ENCODE measurements at places on chromosomes 1 and 21.
A peak's percentile ranks its signal among the peaks of the same experiment; 100 is the strongest.

DNA sequence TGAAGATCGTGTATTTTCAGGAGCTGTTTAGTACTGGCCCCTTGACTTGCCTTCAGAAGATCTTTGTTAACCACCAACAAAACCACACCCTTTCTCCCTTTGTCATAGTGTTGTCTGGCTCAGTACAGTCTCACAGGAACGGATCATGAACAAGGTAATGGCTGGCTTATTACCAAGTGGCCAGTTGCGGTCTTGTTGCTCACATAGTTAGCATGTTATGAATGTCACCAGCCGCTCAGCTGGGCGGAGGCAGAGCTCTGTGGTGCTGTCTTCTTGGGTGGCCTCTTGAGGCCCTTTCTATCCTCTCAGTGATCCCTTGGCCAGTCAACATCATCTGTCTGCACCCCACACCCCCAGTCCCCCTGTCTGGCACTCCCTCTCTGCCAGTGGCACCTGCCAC lies 21.4 kb downstream of the CNIH3 start:
- peak; percentile 91 for DNase-seq

DNA sequence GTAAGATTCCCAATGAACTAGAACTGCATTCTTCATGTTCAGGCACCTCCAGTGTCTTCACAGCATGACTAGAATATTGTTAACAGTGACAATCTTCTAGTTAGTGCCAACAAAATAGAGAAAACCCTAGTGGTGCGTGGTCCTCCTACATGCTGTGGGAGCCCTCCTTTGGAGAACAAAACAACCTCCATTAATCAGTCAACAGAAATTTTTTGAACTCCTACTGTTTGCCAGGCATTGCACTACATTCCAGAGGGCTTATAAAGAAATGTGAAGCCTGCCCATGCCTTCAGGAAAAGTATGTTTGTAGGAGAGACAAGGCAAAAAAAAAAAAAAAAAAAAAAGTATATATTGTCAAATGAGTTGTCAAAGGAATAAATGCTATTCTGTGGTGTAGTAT lies 252.7 kb downstream of the LRRC40 start:
- peak; percentile 14 for DNase-seq

DNA sequence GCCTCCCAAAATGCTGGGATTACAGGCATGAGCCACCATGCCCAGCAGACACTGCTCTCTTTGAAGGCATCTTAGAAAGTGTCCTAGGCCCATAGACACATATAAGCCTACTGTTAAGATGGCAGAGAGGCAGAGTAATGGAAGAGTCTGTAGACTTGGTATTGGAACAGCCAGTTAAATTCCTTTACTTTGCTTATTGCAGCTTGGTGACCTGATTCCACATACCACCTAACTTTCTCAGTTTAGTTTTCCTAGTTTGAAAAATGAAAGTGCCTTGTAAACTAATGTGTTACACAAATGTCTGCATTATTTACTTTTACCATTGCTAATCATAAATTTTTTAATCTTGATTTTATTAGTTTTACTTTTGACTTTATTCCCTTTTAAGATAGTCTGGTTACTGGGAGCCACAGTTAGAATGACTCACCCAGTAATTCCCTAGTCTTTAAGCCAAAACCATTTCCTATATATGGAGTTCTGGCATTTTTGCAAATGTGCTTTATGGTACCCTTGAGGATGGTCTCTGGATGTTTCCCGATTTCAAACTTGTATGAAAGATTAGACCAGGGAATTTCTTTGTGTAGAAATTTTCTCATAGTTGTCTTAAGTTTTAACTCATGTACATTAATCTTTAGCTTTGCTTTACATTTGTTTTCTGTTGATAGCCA lies 6.4 kb downstream of the SMAP2 start:
- DNase-seq = peak; percentile 90

DNA sequence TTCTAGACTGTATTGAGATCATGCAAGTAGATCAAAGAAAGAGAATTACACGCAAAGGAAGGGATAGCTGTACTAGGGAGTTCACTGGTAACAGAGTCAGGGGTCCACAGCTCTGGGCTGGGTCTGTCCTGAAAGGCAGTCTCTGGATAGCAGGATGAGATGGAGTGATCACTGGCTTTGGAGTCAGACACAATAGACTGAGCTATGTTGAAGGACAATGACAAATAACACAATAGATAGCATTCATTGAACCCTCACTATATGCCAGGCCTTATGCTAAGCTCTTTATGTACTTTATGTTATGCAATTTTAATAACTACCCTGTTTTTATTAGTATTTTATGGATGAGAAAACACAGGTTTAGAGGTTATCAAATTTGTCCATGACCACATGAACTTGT lies 10.0 kb upstream of the DNAJC6 start:
- no peak for DNase-seq

DNA sequence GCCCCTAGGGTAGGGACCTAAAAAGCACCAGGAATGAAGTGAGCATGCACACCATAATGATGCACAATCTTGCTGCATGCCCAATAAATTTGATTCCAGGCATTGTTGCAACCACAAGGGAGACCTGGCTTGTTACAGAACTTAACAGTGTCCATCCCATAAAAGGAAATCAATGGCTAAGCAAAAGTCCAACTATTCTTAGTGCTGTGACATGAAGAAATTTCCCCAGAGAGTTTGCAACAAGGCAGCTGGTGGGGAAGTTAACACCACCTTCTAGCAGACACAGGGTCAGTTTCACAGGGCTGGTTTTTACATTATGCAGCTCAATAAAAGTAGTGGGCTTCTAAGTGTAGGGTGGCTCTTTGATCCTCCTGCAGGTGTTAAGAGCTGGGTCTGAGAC lies 221.1 kb downstream of the KCNJ6 start:
- DNase-seq = no peak

- DNase-seq = no peak
These were observed 5.9 kb downstream of the C1orf226 start for GRCh38 chr1:162387226-162388082.

DNA sequence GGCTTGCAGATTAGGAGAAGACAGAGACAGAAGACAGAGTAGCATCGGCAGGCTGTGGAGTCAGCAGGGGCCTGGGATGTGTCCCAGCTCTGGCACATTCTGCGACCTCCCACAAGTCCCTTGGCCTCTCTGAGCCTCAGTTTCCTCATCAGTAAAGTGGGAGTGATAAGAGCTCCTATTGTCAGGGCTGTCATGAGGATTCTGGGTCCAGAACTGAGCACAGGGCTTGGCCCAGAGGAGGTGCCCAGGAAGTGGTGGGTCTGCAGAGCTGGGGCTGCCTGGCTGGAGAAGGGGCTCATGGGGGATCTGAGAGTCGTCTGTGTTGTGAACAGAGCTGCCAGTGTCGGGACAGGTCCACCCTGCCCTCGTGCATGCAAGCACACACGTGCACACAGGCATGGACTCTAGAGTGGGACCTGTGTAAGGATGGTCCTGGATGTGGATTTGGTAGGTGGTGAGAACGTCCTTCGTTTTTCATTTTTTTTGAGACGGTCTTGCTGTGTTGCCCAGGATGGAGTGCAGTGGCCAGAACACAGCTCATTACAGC lies 262.9 kb downstream of the PTPRU start:
- DNase-seq = no peak

GRCh38 chr1:207659545-207660153 lies 14.7 kb downstream of the CR1L start:
- DNase-seq = no peak

- DNase-seq = no peak
These were observed 17.0 kb downstream of the C1orf159 start for GRCh38 chr1:1098681-1099421.

- peak; percentile 27 for DNase-seq
These were observed 24.2 kb upstream of the PHGDH start for GRCh38 chr1:119687434-119688079.

- peak; percentile 39 for DNase-seq
These were observed 17.2 kb downstream of the CC2D1B start for GRCh38 chr1:52348704-52349300.

DNA sequence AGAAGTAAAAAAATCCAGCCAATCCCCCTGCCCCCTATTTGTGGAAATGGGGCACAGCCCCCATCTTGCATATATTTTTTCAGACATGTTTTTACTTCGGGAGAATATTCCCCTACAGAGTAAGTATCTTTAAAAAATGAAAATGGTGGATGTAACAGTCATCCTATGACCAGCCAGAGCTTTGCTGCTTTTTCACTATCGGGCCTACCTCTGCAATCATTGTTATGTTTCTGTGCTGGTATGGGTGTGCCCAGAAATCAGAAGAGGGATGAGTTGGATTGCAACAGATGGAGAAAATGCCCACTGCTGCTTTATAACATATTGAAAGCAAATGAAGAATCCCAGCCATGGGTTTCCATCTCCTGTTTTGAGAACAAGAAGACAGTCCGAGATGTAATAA lies 2.9 kb downstream of the CD247 start:
- DNase-seq = no peak

GRCh38 chr1:23646091-23646490 lies 45.5 kb upstream of the RPL11 start:
- DNase-seq = no peak

GRCh38 chr1:44089371-44090048 lies 29.1 kb upstream of the KLF17 start:
- no peak for DNase-seq

- DNase-seq = peak; percentile 38
These were observed 25.1 kb upstream of the PLXNA2 start for GRCh38 chr1:208269338-208269666.
